ENCODE measurements at places on chromosomes 3 and 15.

DNA sequence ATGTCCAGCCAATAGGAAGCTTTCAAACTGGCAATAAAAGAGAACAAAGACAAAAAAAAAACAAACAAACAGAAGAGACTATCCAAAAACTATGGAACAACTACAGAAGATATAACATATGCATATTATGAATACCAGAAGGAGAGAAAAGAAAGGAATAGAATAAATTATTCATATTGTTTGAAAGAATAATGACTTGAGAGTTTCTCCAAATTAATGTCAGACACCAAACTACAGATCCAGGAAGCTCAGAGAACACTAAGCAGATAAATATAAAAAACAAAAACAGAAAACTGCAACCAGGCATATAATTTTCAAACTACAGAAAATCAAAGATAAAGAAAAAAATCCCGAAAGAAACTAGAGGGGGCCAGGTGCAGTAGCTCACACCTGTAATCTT is 34.1 kb upstream of the AP3B2 start:
- H3K4me3 ChIP-seq: no peak overlapping the region
- no peaks in the 10 kb centered on the region for H3K27me3 ChIP-seq
- H3K4me1 ChIP-seq: no peaks in the 10 kb centered on the region
- H3K27ac ChIP-seq: no peak overlapping the region
- DNase-seq: no peak

GRCh38 chr15:69926006-69926405 is 171.7 kb downstream of the TLE3 start:
- DNase-seq: no peak
- H3K27ac ChIP-seq: no peak overlapping the region

- H3K27me3 ChIP-seq: no peaks in the 10 kb centered on the region
- H3K27ac ChIP-seq: no peak overlapping the region
- no peak overlapping the region for H3K4me3 ChIP-seq
- H3K4me1 ChIP-seq: peaks cover 24% of the 10 kb centered on the region
Observed at GRCh38 chr3:156037356-156037755, 83.0 kb upstream of the KCNAB1 start.

DNA sequence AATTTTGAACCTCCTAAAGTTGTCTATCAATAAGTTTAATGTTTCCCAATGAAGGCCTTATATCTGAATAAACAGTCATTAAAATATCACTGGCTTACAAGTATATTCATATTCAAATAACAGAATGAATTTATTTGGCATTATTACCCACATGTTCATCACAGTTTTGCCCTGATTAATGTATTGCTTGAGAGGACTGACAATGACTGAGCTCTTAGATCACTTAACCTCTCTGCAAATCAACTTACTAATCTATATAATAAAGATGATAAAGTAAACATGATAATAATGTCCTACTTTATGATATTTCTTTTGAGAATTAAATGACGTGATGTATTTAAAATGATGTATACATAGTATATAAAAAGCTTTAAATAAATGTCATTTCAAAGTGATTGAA is 532.0 kb upstream of the GBE1 start:
- H3K27ac ChIP-seq: no peak overlapping the region
- DNase-seq: no peak
- no peaks in the 10 kb centered on the region for H3K36me3 ChIP-seq
- no peak overlapping the region for H3K4me3 ChIP-seq
- H3K27me3 ChIP-seq: no peaks in the 10 kb centered on the region
- no peaks in the 10 kb centered on the region for H3K4me1 ChIP-seq

Measured in neural crest cell (in vitro differentiated cells).